ENCODE measurements at places on chromosomes 7 and 10.

- H3K27me3 ChIP-seq, result no peaks in the 10 kb centered on the region
- H3K27ac ChIP-seq, result no peak overlapping the region
- peaks cover 1% of the 10 kb centered on the region for H3K4me1 ChIP-seq
- H3K36me3 ChIP-seq, result no peaks in the 10 kb centered on the region
- no peak overlapping the region for H3K4me3 ChIP-seq
Observed at GRCh38 chr10:79322616-79323543, 24.4 kb upstream of the PPIF start.

DNA sequence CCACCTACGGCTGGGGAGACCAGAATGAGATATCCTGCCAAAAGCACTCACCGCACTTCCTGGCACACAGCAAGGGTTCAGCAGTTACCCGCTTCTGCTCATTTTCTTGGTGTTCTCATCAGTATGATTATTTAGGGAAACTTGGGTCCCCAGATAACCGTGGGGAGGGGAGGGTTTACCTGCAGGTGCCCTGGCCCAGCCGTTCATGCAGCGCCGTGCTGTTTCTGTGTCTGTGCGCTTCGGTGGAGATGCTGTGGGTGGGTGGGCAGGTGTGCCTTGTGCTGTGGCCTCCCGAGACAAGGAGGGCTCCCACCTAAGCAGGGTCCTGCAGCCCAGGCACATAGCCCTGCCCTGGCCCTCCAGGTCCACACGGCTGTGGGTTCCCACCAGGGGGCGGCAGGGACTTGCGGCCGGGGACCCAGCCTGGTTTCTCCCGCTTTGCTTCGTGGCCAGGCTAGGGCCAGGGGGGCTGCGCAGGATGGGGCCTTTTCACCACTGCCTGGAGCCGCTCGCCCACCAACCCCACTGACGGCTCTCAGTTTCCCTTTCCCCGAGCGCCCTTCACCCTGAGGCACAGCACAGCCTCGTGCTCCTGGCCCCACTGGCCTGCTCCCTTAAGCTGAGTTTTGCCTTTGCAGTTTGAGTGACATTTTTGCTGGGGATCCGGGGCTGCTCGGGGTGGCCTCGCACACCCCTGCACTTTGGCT is 78.5 kb downstream of the LHPP start:
- no peak for DNase-seq
- no peak overlapping the region for H3K27ac ChIP-seq
- H3K4me1 ChIP-seq, result peaks cover 2% of the 10 kb centered on the region
- H3K36me3 ChIP-seq, result peaks cover under 1% of the 10 kb centered on the region
- H3K27me3 ChIP-seq, result no peaks in the 10 kb centered on the region
- no peak overlapping the region for H3K4me3 ChIP-seq

DNA sequence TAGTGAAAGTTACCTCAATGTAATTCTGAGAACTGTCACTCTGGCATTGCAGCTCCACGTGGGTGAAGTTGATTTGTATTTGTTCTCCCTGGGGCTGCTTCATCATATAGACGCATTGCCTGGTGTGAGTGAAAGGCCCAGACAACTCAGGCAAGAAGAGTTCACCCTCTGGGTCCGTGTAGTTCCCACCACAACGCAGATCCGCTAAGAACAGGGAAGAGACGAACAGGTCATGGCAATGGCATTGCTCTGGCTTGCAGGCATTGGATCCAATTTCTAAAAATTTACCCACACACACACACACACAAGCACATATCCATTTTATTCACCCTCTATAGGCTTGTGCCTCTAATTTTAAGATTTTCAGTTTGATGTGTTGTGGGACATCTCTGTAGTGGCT is 45.4 kb downstream of the CUBN start:
- no peak for DNase-seq
- H3K4me1 ChIP-seq, result no peaks in the 10 kb centered on the region
- H3K36me3 ChIP-seq, result peaks cover 28% of the 10 kb centered on the region

DNA sequence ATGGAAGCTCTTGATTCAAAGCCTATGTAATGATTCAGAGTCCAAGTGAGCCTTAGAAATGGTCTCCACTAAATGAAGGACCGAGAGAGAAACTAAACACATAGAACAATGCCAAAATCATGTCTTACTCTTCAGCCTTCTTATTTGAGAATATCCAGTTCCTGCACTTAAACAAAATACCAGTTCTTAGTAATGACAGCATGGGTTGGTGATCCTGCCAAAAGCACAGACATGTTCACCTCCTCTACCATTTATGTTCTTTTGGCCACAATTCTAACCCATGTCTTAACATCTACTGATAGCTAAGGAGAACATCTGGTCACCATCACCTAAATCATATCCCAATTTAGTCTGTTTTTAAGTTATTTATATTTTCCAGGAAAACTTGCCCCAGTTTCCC is 239.6 kb upstream of the PTN start:
- H3K36me3 ChIP-seq, result no peaks in the 10 kb centered on the region
- H3K4me3 ChIP-seq, result no peak overlapping the region
- DNase-seq, result no peak
- no peak overlapping the region for H3K27ac ChIP-seq
- H3K4me1 ChIP-seq, result no peaks in the 10 kb centered on the region

DNA sequence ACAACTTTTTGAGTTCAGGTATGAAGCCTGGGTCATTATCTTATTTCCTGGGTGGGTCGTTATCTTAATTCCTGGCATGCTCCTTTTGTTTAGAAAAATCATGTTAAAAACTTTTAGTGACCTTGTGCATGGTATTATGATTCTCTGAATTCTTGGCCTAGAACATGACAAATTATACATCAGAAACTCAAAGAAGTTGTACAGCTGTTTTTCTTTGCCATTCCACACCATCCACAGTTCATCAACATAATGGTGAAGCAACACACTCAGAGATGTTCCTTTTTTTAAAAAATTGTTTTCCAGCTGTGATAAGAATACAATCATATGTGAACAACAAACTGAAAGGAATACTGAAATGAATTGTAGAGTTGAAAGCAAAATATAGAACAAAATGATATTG is 149.2 kb upstream of the SEMA3D start:
- H3K4me3 ChIP-seq, result no peak overlapping the region
- no peak overlapping the region for H3K27ac ChIP-seq
- H3K4me1 ChIP-seq, result no peaks in the 10 kb centered on the region
- no peaks in the 10 kb centered on the region for H3K36me3 ChIP-seq
- DNase-seq, result no peak

DNA sequence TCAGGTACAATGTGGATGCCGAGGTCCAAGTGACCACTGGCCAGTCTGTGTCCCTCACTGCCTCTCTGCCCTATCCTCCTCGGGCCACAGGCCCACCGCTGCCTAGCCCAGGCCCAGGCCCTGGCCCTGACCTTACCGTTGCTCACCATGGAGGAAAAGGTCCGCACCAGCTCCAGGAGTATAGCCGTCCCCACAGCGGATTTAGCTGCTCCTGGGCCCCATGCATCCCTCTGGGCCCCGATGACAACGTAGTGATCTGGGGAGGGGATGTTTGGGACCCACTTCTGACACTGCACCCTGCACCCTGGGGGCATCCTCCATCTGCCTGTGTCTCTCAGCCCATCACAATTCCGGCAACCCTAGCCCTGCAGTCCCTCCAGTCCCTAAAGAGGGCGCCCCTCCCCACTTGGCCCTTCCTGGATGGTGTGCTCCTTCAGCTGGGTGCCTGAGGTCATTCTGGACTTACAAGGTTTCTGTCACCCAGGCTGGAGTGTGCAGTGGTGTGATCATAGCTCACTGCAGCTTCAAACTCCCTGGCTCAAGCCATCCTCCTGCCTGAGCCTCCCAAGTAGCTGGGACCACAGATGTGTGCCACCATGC is 12.1 kb downstream of the TFR2 start:
- peaks cover 11% of the 10 kb centered on the region for H3K4me1 ChIP-seq
- no peaks in the 10 kb centered on the region for H3K36me3 ChIP-seq
- peaks cover 22% of the 10 kb centered on the region for H3K27me3 ChIP-seq
- no peak overlapping the region for H3K4me3 ChIP-seq
- no peak overlapping the region for H3K27ac ChIP-seq
- DNase-seq, result no peak

- peaks cover 18% of the 10 kb centered on the region for H3K4me1 ChIP-seq
- H3K27ac ChIP-seq, result no peak overlapping the region
Observed at GRCh38 chr10:121102706-121103105, 251.5 kb downstream of the WDR11 start.

DNA sequence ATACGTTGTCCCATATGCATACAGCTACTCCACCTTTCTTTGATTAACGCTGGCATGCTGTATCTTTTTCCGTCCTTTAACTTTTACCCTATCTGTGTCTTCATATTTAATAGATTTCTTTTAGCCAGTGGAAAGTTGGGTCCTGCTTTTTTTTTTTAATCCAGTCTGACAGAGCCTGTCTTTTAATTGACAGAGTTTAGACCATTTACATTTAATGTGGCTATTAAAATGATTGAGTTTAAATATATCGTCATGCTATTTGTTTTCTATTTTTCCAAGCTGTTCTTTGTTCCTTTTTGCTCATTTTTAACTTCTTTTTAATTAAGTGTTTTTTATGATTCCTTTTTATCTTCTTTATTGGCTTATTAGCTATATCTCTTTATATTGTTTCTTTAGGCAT is 217.6 kb upstream of the NEBL start:
- H3K4me1 ChIP-seq, result no peaks in the 10 kb centered on the region
- H3K27ac ChIP-seq, result no peak overlapping the region
- H3K4me3 ChIP-seq, result no peak overlapping the region
- no peaks in the 10 kb centered on the region for H3K36me3 ChIP-seq
- no peaks in the 10 kb centered on the region for H3K27me3 ChIP-seq

- H3K4me1 ChIP-seq, result no peaks in the 10 kb centered on the region
- no peak overlapping the region for H3K4me3 ChIP-seq
- H3K27me3 ChIP-seq, result no peaks in the 10 kb centered on the region
- DNase-seq, result peak; percentile 5
- no peaks in the 10 kb centered on the region for H3K36me3 ChIP-seq
Observed at GRCh38 chr7:114539575-114539974, 125.0 kb downstream of the FOXP2 start.

- DNase-seq, result no peak
- no peak overlapping the region for H3K27ac ChIP-seq
- H3K27me3 ChIP-seq, result no peaks in the 10 kb centered on the region
- peaks cover 7% of the 10 kb centered on the region for H3K4me1 ChIP-seq
- peaks cover 3% of the 10 kb centered on the region for H3K36me3 ChIP-seq
- H3K4me3 ChIP-seq, result no peak overlapping the region
Observed at GRCh38 chr10:102327641-102328040, 67.9 kb upstream of the NFKB2 start.

DNA sequence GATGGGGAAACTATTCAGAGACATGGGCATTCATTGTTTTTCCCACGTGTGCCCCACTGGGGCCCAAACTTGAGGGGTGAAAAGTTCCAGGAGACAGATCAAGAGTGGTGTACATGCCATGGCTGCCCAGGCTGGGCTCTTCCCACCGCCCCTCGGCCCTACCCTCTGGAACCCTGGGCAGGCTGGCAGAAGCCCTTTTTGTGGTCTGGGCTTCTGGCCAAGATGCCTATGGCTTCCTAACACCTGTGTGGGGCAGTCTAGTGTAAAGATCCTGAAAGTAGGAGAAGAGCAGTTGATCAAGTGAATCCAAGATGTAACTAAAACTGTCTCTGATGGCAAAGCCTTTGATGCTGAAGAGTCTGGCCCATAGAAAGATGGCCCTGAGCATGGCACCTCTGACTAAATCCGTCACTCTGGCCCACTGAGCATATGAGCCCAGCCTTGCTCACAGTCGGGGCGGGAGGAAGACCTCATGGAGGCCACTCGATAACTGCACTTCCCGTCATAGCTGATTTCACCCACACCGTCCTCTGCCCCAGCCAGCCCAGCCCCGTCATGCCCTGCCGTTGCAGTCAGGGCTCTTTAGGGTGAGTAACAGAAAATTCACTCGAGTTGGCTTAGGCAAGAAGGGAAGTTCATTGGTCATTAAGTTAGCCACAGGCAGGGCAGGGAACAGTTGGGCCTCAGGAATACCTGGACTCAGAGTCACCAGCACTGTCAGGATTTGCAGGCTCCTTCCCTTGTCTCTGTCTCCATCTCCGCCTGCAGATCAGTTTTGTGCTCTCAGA is 37.9 kb upstream of the MTPAP start:
- no peaks in the 10 kb centered on the region for H3K36me3 ChIP-seq
- H3K4me1 ChIP-seq, result no peaks in the 10 kb centered on the region
- no peak for DNase-seq
- H3K4me3 ChIP-seq, result no peak overlapping the region
- no peaks in the 10 kb centered on the region for H3K27me3 ChIP-seq

GRCh38 chr7:46651070-46651469 is 730.0 kb upstream of the IGFBP3 start:
- no peaks in the 10 kb centered on the region for H3K27me3 ChIP-seq
- H3K4me3 ChIP-seq, result no peak overlapping the region
- no peaks in the 10 kb centered on the region for H3K36me3 ChIP-seq

DNA sequence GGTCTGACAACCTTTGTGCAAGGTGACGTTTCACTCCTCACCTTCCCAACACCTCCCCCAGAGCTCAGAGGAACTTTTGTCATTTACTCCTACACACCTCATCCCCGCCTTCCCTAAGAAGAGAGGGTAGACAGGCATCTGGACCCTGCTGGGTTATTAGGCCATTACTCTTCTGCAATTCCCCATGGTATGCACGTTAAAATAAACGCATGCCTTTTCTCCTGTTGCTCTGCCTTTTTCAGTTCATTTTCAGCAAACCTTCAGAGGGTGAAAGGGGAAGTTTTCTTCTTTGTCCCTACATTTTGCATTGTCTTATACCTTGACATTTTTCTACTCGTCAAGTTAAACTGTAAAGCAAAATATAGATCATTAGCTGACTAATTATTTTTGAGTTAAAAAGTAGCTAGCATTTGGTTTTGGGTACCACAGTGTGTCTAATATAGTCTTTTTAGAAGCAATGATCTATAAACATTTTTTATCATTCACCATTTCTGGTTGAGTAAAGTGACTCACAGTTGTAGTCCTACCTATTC is 10.5 kb upstream of the EDRF1 start:
- no peak overlapping the region for H3K4me3 ChIP-seq
- H3K36me3 ChIP-seq, result no peaks in the 10 kb centered on the region
- H3K27me3 ChIP-seq, result no peaks in the 10 kb centered on the region
- no peak for DNase-seq
- H3K4me1 ChIP-seq, result peaks cover 5% of the 10 kb centered on the region
- H3K27ac ChIP-seq, result no peak overlapping the region

DNA sequence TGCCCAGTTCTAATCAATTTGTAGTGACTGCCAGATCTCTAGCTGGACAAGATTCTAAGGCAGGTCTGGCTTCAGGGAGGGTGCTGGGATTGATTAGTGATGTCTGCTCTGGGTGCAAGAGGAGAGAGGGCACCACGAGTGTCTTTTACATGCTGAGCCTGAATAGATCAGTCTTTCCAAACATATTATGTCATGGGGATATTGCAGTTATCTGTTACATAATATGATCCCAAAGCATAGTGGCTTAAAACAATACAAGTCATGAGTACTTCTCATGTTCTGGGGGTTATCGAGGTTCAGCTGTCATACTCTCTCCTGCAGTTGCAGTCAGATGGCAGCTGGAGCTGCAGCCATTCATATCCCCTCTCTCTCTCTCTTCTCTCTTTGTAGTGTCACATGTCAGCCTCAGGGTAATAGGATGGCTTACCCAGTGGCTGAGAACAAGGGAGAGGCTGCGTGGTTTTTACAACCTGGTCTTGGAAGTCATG is 26.0 kb downstream of the SLC29A3 start:
- H3K4me3 ChIP-seq, result no peak overlapping the region
- DNase-seq, result no peak
- no peaks in the 10 kb centered on the region for H3K27me3 ChIP-seq
- H3K4me1 ChIP-seq, result peaks cover 53% of the 10 kb centered on the region
- peaks cover 5% of the 10 kb centered on the region for H3K36me3 ChIP-seq

GRCh38 chr7:24573554-24574338 is 494 bp downstream of the PALS2 start:
- no peaks in the 10 kb centered on the region for H3K36me3 ChIP-seq
- peak; percentile 60 for DNase-seq
- H3K27ac ChIP-seq, result peak overlapping the region; percentile 39
- peak overlapping the region; percentile 78 for H3K4me3 ChIP-seq

GRCh38 chr7:42235741-42236161 is 1.3 kb downstream of the GLI3 start:
- no peaks in the 10 kb centered on the region for H3K36me3 ChIP-seq
- peak; percentile 14 for DNase-seq
- no peaks in the 10 kb centered on the region for H3K4me1 ChIP-seq
- H3K27ac ChIP-seq, result peak overlapping the region; percentile 39
- peak overlapping the region; percentile 51 for H3K4me3 ChIP-seq

All from large intestine (tissue), 12 donors.